ENCODE measurements at places on chromosomes 16 and 17.
A peak's percentile ranks its signal among the peaks of the same experiment; 100 is the strongest.

GRCh38 chr16:4319454-4320421 is 3.9 kb downstream of the GLIS2 start:
- DNase-seq: no peak
- peaks cover 31% of the 10 kb centered on the region for H3K4me1 ChIP-seq
- peak overlapping the region; percentile 53 for H3K4me3 ChIP-seq
- no peaks in the 10 kb centered on the region for H3K36me3 ChIP-seq

- peaks cover 49% of the 10 kb centered on the region for H3K4me1 ChIP-seq
- no peak overlapping the region for H3K4me3 ChIP-seq
- H3K27ac ChIP-seq: peak overlapping the region; percentile 7
- peaks cover 1% of the 10 kb centered on the region for H3K27me3 ChIP-seq
- DNase-seq: no peak
Observed at GRCh38 chr16:75294773-75295459, 43.5 kb upstream of the BCAR1 start.

- no peak overlapping the region for H3K4me3 ChIP-seq
- H3K27ac ChIP-seq: no peak overlapping the region
- H3K27me3 ChIP-seq: peaks cover 1% of the 10 kb centered on the region
- no peaks in the 10 kb centered on the region for H3K36me3 ChIP-seq
- no peaks in the 10 kb centered on the region for H3K4me1 ChIP-seq
Observed at GRCh38 chr16:79628501-79628975, 28.0 kb upstream of the MAF start.

DNA sequence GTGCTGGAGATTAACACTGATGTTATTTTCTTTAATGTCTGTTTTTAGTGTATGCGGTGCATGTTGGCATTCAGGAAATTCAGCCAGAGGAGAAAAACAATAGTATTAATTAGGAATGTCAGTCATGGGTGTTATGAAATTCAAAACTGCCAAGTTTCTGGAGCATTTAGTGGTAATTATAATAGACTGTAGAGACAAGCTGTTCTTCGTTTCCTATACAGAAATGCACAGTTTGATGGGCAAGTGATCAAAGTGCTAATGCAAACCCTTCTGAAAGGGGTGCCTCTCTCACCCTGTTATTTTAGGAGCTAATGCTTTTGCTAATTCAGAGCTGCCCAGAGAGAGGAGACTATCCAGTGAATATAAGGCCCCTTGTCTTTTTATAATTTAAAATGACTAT is 573.8 kb upstream of the EEF2KMT start:
- H3K27me3 ChIP-seq: no peaks in the 10 kb centered on the region
- H3K27ac ChIP-seq: no peak overlapping the region
- no peak for DNase-seq
- no peaks in the 10 kb centered on the region for H3K4me1 ChIP-seq

DNA sequence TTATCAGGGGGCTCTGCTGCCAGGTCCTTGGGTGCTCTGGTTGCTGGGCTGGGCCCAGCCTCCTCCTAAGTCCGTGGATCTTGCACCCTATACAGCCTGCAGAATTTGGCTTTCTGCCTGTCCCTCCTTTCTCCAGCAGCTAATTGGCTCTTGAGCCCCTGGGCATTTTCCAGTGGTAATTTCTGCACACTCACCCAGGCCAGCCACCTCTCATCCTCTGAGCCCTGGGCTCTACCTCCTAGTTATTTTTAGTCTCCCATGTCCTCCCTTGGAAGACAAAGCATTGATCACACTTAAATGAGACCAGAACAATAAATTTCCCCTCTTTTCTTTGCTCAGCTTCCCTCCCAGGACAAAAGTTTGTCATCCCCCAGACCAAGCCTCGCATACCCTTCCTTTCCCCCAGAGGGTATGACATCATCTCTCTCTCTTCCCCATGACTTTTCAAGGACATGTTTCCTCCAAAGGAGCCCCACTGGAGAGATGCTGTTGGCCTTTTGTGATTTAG is 38.1 kb downstream of the C17orf75 start:
- H3K36me3 ChIP-seq: no peaks in the 10 kb centered on the region
- H3K27me3 ChIP-seq: peaks cover 46% of the 10 kb centered on the region
- no peak overlapping the region for H3K27ac ChIP-seq
- no peak overlapping the region for H3K4me3 ChIP-seq
- no peak for DNase-seq
- H3K4me1 ChIP-seq: no peaks in the 10 kb centered on the region

DNA sequence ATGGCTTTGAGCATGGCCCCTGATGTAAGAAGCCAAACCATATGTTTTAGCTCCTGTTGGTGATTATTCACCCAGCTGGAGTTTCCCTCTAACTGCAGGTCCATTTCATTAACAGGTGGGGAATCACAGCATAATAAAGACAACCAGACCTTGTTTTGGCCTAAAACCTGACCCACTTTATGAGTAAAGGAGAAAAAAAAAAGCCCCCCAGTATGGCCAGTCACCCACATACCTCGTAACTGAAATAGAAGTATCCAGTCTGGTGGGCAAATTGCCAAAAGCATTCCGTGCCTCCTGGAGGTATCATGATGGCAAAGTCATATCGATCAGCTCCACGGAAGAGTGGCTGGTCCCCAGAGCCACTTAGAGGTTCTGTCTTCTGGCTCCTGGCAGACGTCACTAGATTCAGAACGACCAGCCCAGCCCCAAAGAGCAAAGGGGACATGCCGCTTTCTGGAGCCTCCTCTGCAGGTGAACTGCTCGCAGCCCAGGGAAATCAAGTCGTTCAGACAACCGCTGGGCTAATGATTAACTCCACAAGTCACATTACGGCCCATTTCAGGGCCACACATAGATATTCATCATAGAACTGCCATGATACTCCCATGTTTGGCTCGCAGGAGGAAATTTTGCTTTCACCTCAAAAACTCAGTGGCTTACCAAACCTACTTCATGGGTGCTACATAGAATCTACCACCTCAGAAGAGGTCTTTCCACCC is at the start of gene TMED6:
TSS of gene TMED6 (minus strand) at position 478 of the 719 bp plus-strand sequence. CDS start at position 445, 33 bp downstream.
- H3K36me3 ChIP-seq: peaks cover 8% of the 10 kb centered on the region
- DNase-seq: no peak
- H3K27ac ChIP-seq: no peak within 1 kb of the TSS
- H3K4me3 ChIP-seq: no peak within 1 kb of the TSS
- H3K4me1 ChIP-seq: peaks cover 6% of the 10 kb centered on the region

DNA sequence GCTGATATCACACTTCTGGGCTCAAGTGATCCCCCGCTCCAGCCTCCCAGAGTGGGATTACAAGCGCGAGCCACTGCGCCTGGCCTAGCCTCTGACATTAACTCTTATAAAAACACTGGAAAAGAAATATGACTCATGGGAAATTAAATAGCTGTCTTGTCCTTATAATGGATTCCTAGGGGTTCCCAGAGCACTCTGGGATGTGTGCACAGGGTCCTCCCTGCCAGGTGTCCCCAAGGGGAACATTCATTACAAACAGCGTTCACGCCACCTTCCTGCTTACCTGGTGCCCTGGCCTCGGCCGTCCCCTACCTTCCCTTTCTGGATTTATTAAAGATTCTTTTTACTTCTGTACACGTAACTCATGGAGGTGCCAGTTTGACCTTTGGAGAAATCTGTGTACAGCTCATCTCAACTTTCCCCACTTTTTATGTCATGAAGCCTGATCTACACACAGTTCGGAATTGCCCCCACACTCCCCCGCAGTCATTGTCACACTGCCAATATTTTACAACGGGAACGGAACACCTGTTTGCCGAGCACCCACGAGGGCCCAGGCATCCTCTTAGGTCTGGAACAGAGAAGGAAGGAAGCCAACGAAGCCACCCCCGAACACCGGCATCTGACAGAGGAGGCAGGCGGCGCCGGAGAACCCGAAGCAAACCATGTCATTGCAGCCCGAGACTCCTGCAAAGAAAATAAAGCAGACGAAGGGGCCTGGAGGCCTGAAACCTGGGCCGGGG is 39.7 kb upstream of the MEAK7 start:
- peaks cover 2% of the 10 kb centered on the region for H3K27me3 ChIP-seq
- no peak overlapping the region for H3K27ac ChIP-seq
- H3K36me3 ChIP-seq: no peaks in the 10 kb centered on the region
- peaks cover 24% of the 10 kb centered on the region for H3K4me1 ChIP-seq
- H3K4me3 ChIP-seq: no peak overlapping the region

DNA sequence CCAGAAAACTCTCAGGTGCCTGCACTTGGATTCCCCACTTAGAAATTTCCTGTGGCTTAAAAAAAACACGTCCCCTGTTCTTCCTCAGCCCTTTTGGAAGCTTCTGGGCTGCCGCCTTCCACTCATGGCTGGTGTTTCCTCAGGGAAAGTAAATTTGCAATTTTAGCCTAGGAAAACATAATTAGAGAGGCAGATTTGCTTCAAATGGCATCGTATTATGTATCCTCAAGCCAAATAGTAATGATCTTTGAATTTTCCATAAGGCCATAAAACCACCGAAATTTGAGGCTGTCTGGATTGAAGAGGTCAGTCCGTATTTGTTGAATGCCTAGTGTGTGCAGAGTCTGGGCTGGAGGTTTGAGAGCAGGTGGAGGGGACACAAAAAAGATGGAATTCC is 17.7 kb downstream of the MGAT5B start:
- H3K4me1 ChIP-seq: no peaks in the 10 kb centered on the region
- no peaks in the 10 kb centered on the region for H3K36me3 ChIP-seq
- H3K27ac ChIP-seq: no peak overlapping the region
- H3K27me3 ChIP-seq: peaks cover 10% of the 10 kb centered on the region

- H3K27me3 ChIP-seq: no peaks in the 10 kb centered on the region
- no peak overlapping the region for H3K4me3 ChIP-seq
- H3K4me1 ChIP-seq: peaks cover 22% of the 10 kb centered on the region
- no peak overlapping the region for H3K27ac ChIP-seq
Observed at GRCh38 chr16:51550800-51551347, 399.8 kb upstream of the SALL1 start.

GRCh38 chr17:57853695-57854094 is 3.9 kb upstream of the MRPS23 start:
- H3K27ac ChIP-seq: peak overlapping the region; percentile 1
- H3K36me3 ChIP-seq: peaks cover 9% of the 10 kb centered on the region
- H3K4me1 ChIP-seq: peaks cover 43% of the 10 kb centered on the region
- no peak overlapping the region for H3K4me3 ChIP-seq

GRCh38 chr16:65111306-65111705 is 10.6 kb downstream of the CDH11 start:
- H3K4me1 ChIP-seq: peaks cover 80% of the 10 kb centered on the region
- peak; percentile 60 for DNase-seq

- no peak for DNase-seq
- no peaks in the 10 kb centered on the region for H3K36me3 ChIP-seq
- H3K4me1 ChIP-seq: no peaks in the 10 kb centered on the region
- H3K4me3 ChIP-seq: no peak overlapping the region
Observed at GRCh38 chr17:74729368-74729767, 7.7 kb upstream of the RAB37 start.

DNA sequence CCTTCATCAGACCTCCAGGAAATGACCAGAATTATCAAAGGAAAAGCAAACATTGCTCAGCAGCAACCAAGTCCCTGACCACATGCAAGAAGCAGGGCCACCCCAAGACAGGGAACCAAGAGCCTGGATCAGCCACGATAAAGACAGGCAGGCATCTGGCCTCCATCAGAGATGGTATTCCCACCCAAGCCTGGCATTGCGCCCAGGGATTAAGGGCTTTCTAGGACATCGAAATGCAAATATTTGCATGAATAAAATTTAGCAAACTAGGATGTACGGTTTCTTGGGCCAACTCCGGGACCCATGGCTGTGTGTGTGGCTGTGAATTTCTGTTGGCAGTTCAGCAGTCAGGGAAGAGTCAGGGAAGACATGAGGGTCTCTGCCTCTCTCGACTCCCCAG is 241.4 kb upstream of the DYNLRB2 start:
- peak overlapping the region; percentile 31 for H3K4me3 ChIP-seq
- H3K27ac ChIP-seq: peak overlapping the region; percentile 46
- peaks cover 58% of the 10 kb centered on the region for H3K4me1 ChIP-seq
- DNase-seq: no peak

DNA sequence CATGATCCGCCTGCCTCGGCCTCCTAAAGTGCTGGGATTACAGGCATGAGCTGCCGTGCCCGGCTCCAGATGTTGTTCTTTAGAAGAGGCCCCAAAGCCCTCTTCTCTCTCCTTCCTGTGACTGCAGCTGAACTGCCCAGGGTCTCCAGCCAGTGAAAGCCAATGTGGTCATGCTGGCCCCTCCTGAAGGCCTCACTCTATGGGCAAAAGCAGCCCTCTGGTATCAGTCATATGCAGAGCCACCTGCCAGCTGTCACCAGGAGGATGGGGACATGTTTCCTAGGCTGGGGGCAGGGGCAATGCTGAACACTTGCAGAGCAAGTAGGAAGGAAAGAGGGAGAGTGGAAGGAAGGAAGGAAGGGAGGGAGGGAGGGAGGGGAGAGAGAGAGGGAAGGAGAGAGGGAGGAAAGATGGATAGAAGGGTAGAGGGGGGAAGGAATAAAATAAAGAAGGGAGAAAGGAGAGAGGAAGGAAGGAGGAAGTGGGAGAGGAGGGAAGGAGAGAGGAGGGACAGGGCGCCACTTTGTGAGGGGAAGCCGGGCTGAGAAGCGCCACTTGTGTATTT is 36.0 kb downstream of the SOCS3 start:
- H3K36me3 ChIP-seq: no peaks in the 10 kb centered on the region
- H3K4me1 ChIP-seq: peaks cover 45% of the 10 kb centered on the region
- no peak for DNase-seq
- peaks cover 2% of the 10 kb centered on the region for H3K27me3 ChIP-seq
- peak overlapping the region; percentile 83 for H3K4me3 ChIP-seq
- H3K27ac ChIP-seq: peak overlapping the region; percentile 100

DNA sequence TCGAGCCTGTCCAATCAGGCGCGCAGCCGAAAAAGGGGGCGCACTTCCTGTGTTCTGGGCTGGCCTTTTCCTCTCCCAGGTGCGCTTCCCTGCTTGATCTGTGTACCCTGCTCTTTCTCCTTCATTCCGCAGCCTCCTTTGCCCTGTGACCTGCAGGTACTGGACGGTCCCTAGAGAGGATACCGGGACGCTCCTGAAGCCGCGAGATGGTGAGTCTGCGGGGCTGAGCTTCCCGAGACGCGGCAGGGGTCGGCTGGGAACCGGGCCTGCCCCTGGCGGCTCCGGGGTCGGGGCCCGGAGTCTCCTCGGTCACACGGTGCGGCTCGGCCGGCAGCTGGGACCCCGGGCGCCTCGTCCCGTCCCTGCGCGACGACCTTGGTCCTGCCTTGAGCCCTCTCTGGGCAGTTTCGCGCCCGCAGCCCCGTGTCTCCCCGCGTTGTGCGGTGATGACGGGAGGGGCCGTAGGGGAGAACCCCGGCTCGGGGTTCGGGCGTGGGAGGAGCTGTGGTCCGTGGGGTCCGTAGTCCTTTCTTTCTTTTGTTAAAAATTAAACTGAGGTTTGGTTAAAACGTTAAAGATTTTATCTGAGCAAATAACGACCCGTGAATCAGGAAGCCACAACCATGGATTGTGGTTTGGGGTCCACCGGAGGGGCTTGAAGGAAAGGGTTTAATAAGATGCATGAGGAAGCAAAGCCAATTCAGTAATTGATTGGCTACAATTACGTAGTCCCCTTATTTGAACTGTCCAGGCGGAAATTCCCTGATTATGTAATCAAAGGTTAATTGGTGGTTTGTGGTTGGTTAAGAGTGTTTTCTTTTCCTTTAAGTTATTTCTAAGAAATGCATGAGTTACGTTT is 172.8 kb upstream of the ZNF267 start:
- peaks cover 9% of the 10 kb centered on the region for H3K4me1 ChIP-seq
- no peak for DNase-seq
- H3K4me3 ChIP-seq: peak overlapping the region; percentile 52
- H3K36me3 ChIP-seq: no peaks in the 10 kb centered on the region
- no peak overlapping the region for H3K27ac ChIP-seq
- peaks cover 36% of the 10 kb centered on the region for H3K27me3 ChIP-seq
